ENCODE measurements at places on chromosomes 16 and 17.

DNA sequence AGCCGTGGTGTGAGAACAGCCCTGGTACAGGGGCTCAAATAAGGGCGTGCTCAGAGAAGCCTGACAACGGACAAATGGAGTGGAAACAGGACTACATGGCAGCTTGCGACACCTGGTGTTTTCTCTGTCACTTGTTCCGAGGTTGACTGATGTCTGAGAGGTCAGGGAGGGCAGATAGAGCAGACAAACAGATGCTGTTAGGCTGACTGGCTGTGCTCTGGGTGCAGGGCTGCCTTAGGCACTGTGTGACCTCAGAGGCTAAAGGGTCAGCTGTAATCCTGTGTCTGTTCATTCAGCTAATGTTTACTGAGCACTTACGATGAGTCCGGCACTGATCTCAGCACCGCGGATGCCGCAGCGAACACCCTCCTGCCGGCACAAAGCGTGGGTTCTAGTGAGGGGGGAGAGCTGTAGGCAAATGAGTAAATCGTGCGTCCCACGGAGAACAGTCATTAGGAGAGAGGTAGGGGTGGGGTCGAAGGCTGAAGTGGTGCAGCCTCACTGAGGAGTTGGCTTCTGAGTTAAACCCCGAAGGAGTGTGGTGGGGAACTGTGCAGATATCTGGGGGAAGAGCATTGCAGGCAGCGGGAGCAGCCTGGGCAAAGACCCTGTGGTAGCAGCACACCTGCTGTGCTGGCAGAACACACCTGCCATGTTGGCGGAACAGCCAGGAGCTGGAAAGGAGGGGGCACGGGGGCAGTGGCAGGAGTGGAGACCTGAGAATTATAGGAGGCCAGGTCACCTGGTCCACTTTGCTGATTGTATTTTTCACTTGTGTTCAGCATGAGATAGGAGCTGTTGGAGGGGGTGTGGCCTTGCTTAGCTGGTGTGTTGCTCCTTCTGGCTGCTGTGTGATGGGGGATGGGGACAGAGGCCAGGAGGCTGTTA is 35.0 kb downstream of the GPT2 start:
- no peak for DNase-seq

DNA sequence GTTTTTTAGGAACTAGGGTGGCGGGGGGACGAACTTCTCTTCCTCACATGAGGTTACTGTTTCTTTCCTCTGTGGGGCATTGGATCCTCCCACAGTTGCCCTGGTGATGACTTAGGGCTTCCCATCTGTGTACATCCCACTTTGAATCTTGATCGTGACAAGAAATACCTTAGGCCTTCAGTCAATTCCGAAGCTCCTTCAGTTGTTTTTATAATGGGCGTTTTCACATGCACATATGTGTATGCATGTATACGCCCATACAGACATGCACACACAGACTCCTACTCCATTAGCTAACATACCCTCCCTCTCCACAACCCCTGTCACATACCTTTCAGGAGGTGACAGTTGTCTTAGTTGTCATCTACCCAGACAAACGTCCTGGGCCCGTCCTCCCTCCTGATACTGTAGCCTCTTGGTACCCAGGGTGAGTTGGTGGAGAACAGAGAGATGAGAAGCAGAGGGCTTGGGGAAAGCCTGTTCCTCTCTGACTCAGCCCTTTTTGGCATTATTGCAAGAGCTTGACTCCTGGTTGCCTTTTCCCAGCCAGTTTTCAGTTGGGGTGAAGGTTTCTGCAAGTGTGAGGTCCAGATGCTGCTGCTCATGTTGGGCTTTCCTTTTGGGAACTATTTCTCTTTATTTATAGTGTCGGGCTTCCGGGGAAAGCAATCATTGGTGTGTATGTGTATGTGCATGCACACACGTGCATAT is 2.2 kb upstream of the AOC2 start:
- DNase-seq, result no peak

DNA sequence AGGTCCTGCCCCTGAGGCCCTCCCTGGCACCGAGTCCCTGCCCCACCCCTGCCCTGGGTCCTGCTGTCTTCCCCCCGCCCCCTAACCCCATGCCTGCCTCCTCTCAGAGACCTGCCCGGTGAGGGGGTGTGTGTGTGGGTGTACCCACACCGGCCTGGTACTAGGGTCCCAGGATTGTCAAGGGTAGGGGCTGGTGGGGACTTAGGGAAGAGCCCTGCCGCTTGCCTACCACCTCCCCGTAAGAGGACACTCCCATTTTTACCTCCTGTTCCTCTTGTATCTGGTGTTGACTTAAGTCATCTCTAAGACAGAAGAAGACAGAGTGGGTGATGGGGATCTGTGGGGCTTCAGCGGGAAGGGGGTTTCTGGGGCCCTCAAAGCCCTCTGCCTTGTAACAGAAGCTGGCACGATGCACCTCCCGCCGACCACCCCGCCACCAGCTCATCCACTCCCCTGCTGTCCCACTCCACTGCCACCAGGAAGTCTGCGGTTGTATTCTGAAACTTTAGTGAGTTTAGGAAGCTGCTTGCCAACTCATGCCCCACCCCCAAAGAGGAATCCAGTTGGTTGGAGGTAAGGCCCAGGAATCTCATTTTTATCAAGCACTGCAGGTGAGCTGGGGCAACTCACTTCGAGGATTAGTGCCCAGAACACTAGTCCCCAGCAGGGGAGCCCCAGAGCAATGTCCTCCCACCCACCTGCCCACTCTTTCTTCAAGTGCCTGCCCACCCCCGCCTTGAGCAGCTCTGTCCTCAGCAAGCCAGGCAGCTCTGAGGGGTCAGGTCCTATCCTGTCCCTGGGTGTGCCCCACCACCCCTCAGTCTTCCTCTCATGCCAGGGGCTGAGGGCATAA is 5.6 kb downstream of the SPATA32 start:
- no peak for DNase-seq

GRCh38 chr17:17088541-17089525 is 46.6 kb downstream of the MPRIP start:
- no peak for DNase-seq

GRCh38 chr16:81875461-81875860 is 96.4 kb downstream of the PLCG2 start:
- DNase-seq, result no peak

All from stimulated activated CD4-positive, alpha-beta T cell treated with anti-CD3 and anti-CD28 coated beads, Interleukin-4, amount 100 ng/mL, for 1 hour (primary cell).